ENCODE measurements at places on chromosomes 13 and 19.

DNA sequence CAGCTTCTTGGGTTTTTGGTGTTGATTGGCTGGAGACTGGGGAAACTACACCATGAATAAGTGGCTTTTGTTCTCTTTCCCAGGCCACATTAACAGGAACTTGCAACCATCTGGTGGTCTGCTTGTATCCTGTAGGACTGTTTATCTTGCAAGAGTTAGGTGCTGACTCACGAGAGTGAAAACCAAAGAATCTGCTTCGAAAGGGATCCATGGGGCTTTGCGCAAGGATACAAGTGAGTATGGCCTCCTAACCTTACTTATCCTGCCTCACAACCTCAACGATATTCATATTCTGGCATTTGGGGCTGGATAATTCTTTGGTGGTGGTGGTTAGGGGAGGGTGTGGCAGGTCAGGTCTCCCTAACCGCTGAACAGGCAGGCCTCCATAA lies 4.7 kb upstream of the SIGLECL1 start:
- DNase-seq = no peak

GRCh38 chr13:63161219-63161618 lies 1745.6 kb upstream of the PCDH20 start:
- no peak for DNase-seq

DNA sequence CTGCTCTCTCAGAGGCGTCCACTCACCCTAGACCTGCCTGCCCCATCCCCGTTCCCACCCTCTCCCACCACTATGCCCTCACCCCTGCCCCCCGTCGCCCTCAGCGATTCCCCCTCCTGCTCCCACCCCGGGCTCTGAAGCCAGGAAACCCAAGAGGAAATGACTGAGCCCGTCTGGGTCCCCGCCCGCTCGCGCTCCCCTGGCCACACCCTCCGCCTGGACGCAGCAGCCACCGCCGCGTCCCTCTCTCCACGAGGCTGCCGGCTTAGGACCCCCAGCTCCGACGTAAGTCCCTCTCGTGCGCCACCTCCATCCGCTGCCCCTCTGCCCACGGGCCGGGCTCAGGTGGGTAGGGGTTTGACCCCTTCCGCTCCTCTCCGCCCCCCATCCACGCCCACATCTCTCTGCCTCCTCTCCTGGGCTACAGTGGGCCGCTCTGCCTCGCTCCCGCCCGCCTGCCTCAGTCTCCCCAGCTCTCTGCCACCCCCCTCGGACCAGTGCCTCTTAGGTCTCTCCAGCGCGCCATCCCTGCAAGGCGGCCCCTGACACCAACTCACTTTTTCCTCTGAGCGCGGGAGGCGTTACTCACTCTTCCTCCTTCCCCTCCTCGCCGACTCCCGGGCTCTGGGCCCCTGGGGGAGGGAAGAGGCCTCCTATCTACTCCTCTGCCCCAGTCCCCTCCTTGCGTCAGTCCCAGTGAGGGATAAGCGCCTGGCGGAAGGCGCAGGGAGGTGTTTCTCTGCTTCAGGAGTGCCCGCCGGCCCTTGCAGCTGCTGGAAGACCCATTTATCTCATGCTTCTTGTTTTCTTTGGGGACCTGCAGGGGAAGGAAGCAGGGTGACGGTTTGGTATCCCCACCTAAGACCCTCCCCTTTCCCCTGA lies at the start of gene FXYD5:
Gene FXYD5 (plus strand): TSS at position 211 of the 882 bp plus-strand sequence. CDS start 816 bp downstream, outside the sequence.
- peak; percentile 48 for DNase-seq

- DNase-seq = no peak
These were observed 11.5 kb upstream of the TNFSF9 start for GRCh38 chr19:6519289-6519688.

DNA sequence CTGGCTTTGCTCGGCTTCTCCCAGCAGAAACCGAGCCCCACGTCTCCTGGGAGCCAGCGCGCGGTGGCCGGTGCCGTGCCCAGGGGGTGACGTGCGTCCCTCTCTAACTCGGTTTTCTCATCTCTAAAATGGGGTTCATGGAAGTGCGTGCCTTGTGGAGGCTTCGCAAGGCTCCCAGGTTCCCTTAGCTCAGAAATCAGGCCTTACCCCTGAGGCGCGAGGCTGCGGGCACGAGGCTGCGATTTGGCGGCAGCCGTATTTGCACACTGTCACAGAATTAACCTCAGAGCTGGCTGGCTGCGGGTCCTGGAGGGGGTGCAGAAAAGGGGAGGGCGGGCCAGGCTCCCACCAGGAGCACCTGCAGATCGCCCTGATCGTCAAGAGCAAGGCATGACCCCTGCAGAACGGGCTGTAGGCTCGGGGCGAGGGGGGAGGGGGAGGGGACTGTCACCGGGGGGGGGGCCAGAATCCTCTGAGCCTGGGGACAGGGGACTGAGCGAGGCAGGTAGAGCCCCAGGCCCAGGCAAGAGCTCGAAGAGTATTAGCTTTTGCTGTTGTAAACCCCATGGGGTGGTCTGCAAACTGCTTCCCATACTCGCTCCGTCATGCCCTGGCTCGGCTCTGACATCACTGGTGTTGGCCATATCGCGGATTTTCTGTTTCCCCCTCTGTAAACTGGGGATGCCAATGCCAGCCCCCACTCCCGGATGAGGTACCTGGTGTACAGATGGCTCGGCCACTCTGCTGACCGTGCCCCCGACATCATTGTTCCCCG lies 62.2 kb downstream of the CCNE1 start:
- no peak for DNase-seq

DNA sequence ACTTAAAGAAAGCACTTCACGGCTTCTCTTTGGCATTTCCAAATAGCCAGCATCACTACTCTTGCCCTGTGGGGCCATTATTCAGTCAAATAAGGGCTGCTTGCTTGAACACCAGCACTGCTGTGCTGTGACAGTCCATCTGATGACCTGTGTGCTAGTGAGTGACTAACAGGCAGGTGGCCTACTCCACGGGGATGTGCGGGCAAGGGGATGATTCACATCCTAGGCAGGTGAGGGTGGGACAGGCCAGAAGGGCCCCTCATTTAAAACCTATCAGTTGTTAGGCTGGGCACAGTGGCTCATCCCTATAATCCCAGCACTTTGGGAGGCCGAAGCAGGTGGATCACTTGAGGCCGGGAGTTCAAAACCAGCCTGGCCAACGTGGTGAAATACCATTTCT lies 8.2 kb downstream of the CCNE1 start:
- DNase-seq = no peak

DNA sequence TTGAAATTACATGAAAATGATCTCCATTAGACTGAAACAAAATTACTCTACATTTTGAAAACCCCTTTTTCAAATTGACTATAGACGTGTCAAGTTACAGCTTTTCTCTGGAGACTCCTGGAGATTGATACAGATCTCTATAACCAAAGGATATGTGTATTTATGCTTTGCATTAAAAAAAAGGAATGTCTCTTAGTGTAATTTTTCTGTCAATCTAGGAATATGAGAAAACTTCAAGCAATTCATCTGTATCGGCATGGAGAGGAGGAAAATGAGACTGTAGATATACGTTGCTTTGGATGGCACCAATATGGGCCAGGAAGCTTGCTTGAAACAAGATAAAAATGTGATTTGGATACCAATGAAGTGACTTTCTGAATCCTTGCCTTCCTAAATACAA lies 286.6 kb downstream of the PCDH9 start:
- no peak for DNase-seq

DNA sequence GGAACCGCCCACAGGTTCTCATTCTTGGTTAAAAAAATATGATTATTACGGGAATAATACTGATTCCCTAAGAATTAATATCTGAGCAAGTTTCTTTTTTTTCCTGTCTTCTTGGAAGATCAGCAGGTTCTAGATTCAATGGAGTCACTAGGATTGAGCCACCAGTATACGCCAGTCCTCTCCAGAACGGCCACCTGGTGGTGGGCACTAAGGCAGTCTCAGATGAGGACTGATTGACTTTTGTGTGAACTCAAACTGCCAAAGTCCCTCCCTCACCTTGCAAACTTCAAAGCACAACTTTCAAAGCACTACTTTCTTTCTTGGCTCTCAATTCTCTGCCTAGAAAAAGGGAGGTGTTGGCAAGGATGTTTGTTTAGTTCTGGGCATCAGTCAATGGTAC lies 33.3 kb upstream of the ALOX5AP start:
- DNase-seq = no peak

- no peak for DNase-seq
These were observed 198.8 kb downstream of the GPC6 start for GRCh38 chr13:93425411-93425810.

- peak; percentile 11 for DNase-seq
These were observed 39.1 kb downstream of the SLC7A9 start for GRCh38 chr19:32830231-32831014.

GRCh38 chr13:27208514-27208913 lies 36.9 kb upstream of the USP12 start:
- no peak for DNase-seq

DNA sequence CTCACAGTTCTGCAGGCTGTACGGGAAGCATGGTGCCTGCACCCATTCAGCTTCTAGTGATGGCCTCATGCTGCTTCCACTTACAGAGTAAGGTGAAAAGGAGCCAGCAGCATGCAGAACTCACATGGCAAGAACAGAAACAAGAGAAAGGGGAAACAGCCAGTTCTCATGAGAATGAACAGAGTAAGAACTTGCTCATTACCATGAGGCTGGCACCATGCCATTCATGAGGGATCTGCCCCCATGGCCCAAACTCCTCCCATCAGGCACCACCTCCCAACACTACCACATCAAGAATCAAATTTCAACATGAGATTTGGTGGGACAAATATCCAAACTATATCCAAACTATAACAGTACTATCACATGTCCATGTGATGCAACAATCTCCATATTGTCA lies 72.1 kb downstream of the KATNAL1 start:
- no peak for DNase-seq

GRCh38 chr13:43686557-43686956 lies 100.2 kb downstream of the ENOX1 start:
- DNase-seq = no peak
